Foreskin fibroblast (primary cell): ENCODE measurements at places on chromosomes 6 and 20.

GRCh38 chr6:84645000-84645399 lies 119.4 kb downstream of the TBX18 start:
- DNase-seq: peak; percentile 77

DNA sequence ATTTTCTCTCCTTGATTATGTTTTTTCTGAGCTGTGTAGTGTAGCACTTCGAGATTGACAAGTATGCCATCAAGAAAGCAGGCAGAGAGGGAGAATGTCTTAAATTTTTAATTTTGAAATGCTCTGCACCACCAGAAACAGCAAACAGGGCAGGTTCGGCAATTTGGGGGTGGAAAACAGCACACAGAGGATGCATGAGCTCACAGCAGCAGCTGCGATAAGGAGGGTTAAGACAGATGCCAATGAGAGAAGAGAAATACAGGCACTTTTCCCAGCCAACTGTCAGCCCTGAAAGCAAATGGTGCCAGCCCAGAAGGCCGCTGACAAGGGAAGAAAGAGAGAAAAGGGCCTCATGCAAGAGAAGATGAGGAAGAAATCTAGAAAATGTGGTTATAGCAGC lies 15.1 kb upstream of the SNRPB2 start:
- no peak for DNase-seq

DNA sequence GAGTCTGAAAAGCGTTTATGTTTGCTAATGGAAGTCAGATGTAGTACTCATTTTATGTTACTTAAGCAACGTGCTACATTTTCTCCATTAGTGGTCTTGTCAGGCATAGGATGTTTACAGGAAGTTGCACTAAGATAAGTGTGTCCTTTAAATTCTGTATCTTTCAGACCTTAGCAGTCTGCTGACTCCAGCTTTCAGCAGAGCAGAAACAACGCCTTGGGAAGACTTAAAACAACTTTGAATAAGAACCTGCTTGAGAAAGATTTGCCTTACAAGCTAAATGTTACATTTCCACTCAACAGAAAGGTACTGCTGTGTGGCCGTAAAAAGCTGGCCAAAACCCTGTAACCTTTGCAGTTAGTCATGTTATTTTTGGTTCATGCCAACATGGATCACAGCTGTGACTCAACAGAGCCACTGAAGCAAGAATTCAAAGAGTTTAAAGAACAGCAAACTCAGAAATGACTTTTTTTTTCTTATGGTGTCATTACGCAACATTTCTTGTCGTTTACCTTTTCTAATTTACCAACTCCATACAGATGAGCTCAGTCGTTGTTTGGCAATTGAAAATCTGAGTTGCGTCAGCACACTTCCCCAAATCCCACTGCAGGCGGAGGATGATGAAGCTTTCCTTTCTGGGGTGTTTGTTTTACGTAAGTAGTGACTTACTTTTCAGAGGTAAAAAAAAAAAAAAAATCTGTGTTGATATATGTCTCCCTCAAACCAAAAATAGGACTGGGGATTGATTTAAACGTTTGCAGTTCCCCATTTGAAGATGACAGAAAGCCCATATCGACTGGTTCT lies 27.9 kb upstream of the BMP6 start:
- peak; percentile 93 for DNase-seq

- DNase-seq: peak; percentile 22
Observed at GRCh38 chr20:53872561-53873229, 197.7 kb downstream of the BCAS1 start.
